ENCODE measurements at places on chromosomes 3 and 15.

DNA sequence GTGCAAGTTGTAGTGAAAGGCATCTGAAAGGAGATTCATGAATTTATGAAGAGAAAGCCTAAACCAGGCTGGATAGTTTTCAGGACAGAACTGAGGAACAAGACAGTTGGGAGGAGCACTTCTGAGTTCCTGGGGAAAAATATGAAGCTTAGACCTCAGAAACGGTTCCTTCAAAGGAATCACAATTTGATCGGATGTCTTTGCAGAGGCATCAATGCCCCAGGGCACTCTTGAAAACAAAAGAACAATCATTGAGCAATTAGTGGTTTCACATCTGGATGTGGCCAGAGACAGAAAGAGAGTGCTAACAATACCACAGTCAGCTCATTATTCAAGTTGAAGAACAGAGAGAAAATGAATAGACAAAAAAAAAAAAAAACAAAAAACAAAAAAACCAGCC lies 86.2 kb downstream of the KLF13 start:
- DNase-seq: no peak

DNA sequence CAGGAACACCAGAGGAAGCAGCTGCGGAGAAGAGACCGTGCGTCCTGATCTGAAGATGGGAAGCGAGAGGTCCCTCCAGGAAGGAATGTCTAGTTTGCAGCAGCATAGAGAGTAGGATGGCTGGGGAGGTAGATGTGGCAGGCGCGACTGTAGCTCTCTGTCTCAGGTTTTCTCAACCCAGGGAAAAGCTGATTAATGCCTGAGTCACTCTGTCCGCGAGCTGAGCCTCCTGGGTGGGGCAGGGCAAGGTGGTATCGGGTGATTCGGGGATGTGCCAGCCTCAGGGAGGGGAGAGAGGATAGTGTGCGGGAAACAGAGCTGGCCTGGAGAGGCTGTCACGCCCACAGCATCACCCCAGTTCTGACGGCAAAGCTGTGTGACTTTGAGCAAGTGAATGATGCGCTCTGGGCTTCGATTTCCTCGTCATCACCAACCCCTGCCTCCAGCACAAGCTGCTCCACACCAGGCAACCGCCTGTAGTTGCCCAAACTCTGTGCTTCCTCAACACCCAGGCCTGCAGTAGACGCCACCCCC lies 28.4 kb downstream of the CPN2 start:
- DNase-seq: no peak

GRCh38 chr3:48232232-48232631 lies 8.7 kb upstream of the ZNF589 start:
- no peak for DNase-seq

- DNase-seq: no peak
These were observed 54.7 kb downstream of the ISL2 start for GRCh38 chr15:76391309-76391708.

GRCh38 chr3:71532639-71533395 lies 50.7 kb downstream of the FOXP1 start:
- DNase-seq: no peak

DNA sequence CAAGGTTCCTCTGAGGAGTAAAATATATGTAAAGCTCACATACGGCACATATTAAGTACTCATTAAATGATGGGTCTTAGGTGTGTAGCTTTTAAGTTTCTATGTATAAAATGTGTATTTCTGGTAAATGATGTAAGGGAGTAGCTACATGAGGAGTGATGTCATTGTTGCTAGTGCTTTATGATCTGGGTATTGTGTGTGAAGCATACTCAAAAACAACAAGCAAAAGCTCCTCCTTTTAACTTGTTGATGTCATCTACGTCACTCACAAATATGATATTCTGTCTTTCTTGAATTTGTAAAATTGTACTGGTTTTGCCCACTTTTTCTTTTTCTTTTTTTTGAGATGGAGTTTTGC lies 1.4 kb upstream of the HERC1 start:
- no peak for DNase-seq

GRCh38 chr3:172673210-172673679 lies 37.6 kb downstream of the NCEH1 start:
- no peak for DNase-seq

- peak; percentile 29 for DNase-seq
These were observed 32.2 kb downstream of the MCTP2 start for GRCh38 chr15:94263341-94264273.

DNA sequence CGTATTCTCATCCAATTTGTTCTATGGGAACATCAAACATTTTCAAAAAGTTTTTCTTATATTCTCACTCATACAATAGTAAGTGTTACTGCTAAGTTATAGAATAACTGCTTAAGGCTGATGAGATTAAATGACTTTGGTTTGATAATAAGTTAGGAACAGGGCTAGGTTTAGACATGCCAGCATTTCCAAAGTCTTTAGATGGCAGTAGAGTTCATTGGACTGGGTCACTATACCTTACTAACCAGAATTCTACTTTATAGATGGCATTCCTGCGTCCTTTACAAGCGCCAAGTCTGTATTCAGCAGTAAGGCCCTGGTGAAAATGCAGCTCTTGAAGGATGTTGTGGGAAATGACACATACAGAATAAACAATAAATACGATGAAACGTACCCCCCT lies 21.7 kb downstream of the PLAAT1 start:
- DNase-seq: no peak

DNA sequence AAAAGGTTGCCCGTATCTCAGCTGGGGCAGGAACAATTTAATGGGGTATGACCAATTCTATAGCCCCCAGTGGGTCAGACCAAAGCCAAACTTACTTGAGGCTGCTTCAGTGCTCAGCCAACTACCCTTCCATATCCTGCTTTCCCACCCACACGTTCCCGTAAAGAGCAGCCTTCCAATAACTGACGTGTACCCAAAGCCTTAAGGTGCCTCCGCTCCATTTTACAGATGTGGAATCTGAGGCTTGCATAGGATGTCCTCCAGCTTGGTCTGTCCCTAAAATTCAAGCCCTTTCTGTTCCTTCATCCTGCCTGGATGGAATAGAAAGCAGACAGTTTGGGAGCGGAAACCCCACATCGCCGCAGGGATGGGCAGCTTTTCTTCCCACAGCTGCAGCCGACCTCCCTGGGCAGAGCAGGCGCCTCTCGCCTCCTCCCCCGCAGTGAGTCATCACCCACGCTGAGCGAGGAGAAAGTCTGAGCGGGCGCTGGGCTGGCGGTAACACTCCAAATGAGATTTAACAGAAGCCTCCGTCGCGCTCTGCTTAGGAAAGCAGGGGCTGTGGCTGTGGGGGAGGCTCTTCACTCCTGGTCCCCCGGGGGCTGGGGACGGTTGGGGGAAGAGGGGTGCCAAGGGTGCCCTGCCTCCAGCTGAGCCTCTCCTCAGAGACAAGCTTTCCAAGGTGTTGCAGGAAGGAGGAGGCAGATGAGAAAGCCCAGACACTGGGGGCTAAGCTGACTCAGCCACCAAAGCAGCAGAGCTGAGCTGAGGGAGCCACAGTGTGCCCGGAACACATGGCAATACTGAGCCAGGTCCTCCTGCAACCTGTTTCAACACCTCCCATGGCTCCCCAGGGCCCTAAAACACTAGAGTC lies 57.8 kb upstream of the HRH1 start:
- no peak for DNase-seq

- DNase-seq: no peak
These were observed 454.2 kb downstream of the GBE1 start for GRCh38 chr3:81307221-81307620.

GRCh38 chr3:148223266-148223665 lies 474.4 kb upstream of the AGTR1 start:
- no peak for DNase-seq

- DNase-seq: no peak
These were observed 220.1 kb downstream of the TBC1D2B start for GRCh38 chr15:77857419-77857818.

DNA sequence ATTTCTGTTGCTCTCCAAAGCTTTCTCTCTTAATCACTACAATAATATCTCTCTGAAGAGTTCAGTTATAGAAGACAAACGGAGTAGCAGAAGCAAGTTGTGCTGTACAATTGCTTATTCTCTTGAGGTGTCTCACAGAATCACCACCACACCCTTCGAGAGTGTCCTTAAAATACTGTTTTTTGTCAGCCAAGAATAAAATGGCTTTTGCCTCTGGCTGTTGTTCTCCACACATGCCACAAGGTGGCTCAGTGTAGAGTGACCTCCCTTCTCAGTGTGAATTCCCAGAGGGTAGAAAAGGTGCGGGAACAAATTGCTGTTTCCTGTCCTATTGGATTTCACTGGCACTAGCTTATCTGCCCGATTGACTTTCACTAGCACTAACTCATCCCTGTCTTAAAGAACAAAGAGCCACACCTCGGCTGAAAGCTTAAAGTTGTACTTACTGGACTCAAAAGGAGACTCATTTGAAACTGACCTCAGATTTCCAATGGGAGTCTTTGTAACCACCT lies 134.2 kb upstream of the SATB1 start:
- DNase-seq: no peak

DNA sequence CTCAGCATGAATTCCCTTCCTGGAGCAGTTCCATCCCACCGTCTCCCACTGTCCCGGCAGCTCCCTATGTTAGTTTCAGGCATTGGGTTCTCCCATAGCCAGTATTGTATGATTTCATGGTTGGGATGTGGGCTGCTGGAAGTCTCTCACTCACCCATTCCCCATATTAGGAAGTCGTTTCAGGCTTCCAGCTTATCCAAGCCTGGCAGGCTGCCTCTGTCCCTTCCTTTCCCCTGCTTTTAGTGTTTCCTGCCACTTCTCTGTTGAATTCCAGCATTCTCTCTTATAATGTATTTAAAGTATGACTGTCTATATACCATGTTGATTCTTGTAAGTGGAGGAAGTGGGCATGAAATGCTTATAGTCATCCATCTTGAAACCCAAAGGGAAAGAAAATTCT lies 309.7 kb upstream of the RBMS3 start:
- no peak for DNase-seq

GRCh38 chr3:190083635-190084034 lies 37.1 kb downstream of the P3H2 start:
- DNase-seq: no peak

- DNase-seq: no peak
These were observed 27.0 kb downstream of the ALDH1A2 start for GRCh38 chr15:58038426-58039078.

DNA sequence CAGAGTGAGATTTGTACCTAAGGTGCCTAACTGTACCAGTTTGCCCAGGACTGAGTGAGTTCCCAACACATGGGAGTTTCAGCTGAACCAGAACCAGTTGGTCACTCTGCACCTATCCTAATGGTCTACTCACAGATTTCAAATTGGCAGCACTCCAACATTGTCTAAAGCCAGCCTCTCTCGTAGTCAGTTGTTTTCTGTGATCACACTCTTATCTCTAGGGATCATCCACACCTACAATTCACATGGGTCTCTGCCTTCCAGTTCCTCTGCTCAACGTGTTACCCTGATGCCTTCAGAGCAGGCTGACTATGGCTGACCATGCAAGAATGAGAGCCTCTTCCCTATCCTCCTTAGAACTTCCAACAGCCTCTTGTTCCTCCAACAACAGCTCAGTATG lies 624.8 kb downstream of the NTRK3 start:
- no peak for DNase-seq

- no peak for DNase-seq
These were observed 17.7 kb downstream of the USF3 start for GRCh38 chr3:113678773-113679172.

GRCh38 chr3:59688636-59689035 lies 638.8 kb upstream of the CFAP20DC start:
- no peak for DNase-seq

- no peak for DNase-seq
These were observed 14.0 kb upstream of the CCDC80 start for GRCh38 chr3:112654979-112655378.

GRCh38 chr15:63974021-63974420 lies 72.3 kb downstream of the DAPK2 start:
- DNase-seq: no peak

DNA sequence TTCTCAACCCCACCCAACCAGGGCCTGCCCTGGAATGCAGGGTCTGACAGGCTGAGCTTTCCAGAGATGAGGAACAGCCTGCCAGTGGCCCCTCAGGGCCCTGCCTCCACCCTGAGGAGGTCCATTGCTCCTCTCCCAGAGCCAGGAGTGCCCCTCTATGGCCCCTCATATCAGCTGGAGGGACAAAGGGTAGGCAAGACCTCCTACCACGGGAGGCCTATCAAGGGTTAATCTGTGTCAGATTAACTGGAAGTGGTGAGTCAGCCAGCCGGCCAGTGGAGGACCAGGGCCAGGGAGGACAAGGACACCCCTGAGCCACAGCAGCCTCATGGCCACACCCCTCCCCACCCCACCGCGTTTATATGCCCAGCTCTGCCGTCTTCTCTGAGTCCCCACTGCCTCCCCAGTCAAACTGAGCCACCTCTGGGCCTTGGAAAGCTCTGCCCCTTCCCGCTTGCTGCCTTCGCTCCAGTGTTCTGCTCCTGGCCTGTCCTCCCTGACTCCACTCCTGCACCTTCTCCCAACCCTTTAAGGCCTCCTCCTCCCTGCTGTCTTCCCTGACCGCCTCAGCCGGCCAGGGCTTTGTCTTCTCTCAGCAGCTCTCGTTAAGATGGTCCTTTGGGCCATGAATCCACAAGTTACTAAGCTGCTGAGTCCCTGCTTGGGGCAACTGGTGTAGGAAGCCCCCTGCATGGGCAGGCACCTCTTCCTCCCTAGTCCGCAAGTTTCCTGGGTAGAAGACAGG lies 6.5 kb downstream of the CCDC33 start:
- no peak for DNase-seq

DNA sequence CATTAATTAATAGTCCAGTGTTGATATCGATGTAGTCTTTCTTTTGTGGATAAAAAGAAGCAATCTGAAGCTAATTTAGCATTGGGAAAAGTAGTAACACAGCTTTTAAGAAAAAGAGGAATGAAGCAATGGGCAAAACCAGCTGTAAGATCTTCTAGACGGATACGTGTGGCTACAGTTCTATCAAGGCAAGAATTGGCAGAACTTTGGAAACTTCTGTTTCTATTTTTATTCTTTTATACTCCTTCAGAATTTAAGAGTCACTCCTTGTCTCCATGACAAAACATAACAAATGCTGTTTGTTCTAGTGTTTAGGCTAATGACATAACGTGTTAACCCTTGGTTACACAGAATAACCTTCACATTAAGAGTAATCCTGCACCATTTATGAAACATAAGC lies 289.2 kb downstream of the ROBO2 start:
- no peak for DNase-seq

DNA sequence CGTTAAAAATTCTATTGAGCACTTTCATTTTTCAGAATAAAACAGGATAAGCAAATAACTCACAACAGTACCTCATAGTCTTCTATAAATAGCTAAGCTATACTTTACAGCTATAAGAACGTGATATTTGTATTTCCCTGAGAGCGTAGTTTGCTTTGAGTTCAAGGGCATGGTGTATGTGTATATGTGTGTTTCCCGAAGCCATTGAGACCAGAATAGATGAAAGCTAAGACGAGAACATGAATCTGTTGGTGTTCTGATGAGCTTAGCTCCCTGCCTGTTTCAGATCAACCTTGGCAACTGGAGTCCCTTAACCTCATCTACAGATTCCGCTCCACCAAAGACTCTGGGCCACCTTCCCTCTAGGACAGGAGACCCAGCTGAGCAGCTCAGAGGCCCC lies 59.5 kb upstream of the MCF2L2 start:
- DNase-seq: no peak

- no peak for DNase-seq
These were observed 81.3 kb downstream of the STAC start for GRCh38 chr3:36461597-36461996.

All from GM06990 (cell line).